Stimulated activated CD8-positive, alpha-beta memory T cell treated with anti-CD3 and anti-CD28 coated beads, Interleukin-15, amount 100 ng/mL, for 4 hours (primary cell): ENCODE measurements at places on chromosomes 1 and 21.

DNA sequence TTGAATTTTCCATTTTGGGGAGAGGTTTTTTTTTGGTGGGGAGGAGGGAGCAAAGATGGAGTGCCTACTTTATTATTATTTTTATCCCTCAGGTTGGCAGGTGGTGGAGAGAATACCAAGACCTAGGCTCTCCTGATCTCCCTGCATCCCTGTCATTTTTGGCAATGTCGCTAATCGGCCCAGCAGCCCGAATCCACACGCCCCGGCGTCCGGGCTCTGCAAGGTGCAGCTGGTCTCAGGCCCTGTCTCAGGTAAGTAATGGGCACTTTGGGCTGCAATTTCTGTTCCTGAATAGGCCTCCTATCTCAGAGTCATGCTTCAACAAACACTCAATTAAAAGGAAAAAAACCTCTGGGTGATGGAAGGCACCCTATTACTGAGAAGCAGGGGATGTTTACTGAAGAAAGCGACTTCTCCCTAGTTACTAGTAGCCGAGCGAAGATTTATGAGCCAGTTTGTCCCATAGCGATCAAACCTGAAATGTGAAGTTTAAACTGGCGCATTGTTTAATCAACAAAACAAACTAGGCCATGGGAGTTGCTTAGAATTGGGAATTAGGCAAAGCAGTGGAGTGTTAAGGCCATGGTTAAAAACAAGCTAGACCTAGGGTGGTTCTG is 137.8 kb downstream of the RWDD3 start:
- no peak for DNase-seq

GRCh38 chr1:68361346-68361910 is 88.3 kb downstream of the RPE65 start:
- DNase-seq: no peak

DNA sequence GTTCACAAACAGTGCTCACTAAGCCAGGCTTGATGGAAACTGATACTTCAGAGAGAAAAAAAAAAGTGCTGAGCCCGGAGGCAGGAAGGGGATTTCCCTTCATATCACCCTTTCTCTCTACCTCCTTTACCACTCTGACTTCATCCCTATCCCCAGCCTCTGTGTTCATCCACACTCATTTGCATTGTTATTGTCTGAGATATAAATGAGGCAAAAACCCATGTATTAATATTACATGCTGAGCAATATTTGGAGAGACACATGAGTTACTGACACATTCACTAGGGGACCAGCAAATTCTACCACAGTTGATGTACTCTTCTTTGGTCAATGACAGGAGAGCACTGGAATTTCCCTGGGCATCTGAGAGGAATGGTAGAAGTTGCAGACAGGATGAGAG is 175.8 kb downstream of the TNFSF18 start:
- DNase-seq: no peak

- DNase-seq: no peak
Observed at GRCh38 chr1:74363220-74363619, 128.0 kb downstream of the TNNI3K start.

DNA sequence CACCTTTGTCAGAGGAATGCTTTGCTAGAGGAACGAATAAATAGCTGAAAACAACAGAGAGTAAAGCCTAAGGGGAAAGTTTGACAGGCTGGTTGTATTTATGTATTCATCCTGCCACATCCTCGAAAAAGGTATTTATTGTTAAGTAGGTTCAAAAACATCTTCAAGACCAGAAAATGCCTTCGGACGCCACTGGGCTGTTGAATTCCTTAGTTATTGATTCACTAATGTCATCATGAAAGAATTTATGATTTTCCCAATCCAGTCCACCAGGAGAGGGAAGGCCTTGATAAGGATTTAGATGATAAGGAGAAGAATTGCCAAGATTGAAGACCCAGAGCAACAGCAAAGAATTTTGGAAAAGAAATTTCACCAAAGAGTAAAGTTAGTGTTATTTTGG is 35.2 kb upstream of the MAB21L3 start:
- DNase-seq: no peak

GRCh38 chr1:108811611-108812010 is 45.3 kb downstream of the AKNAD1 start:
- DNase-seq: no peak

- no peak for DNase-seq
Observed at GRCh38 chr1:162380061-162380846, 1.3 kb upstream of the C1orf226 start.

- no peak for DNase-seq
Observed at GRCh38 chr1:169572187-169572586, 14.1 kb downstream of the F5 start.

- DNase-seq: no peak
Observed at GRCh38 chr1:207203541-207203940, 99.5 kb downstream of the C4BPA start.

GRCh38 chr1:216686860-216687766 is 36.1 kb downstream of the ESRRG start:
- DNase-seq: no peak

GRCh38 chr1:88350648-88351047 is 333.4 kb upstream of the PKN2 start:
- no peak for DNase-seq

GRCh38 chr1:9960706-9961562 is 17.7 kb downstream of the NMNAT1 start:
- DNase-seq: no peak

GRCh38 chr1:97816927-97817326 is 103.9 kb downstream of the DPYD start:
- no peak for DNase-seq

- DNase-seq: no peak
Observed at GRCh38 chr1:31764312-31765040, at the start of gene ADGRB2. Gene ADGRB2 (minus strand): TSS chr1:31764340. CDS start chr1:31757221, 7,119 bp downstream.

- no peak for DNase-seq
Observed at GRCh38 chr21:44681152-44681551, 811 bp downstream of the KRTAP12-1 start.

GRCh38 chr1:23592209-23592892 is 33.0 kb upstream of the ID3 start:
- DNase-seq: no peak

GRCh38 chr1:9320520-9321479 is 28.1 kb downstream of the SPSB1 start:
- DNase-seq: no peak

DNA sequence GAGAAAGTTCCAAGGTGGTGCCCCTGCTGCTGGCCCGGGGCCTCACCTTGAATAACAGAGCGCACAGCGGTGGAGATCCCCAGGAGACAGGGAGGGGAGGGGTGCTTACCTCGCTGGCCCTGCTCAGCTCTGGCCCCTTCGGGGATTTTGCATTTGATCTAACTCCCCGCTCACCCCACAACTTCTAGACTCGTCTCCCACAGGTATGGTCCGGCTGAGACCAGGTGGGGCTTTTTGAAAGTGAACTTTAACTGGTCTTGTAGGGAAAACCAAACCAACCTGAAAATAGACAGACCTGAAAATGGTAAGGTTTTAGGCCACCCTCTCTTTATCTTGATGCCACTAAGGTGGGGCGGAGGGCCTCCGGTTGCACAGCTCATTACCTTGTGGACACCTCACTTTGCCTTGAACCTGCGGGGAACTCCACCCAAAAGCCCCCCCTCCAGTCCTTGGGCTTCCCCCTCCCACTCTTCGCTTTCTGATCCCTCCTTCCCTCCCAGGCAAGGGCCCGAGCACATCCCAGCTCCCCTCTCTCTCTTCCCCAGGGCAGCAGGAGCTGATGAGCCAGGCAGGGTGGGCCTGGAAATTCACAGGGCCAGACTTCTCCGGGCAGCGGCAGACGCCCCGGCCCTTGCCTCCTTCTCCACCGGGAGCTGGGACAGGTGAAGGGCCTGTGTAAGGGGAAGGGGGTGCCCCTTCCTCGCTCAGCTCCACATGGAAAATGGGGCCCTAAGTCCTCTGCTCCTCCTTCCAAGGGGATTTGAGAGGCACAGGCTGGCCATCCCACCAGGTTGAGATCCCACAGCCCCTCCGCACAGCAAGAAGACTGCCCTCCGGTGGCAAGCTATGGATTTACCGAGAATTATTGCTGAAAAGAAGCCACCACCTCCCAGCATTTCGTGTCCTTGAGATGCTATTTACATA is 16.1 kb downstream of the TNFRSF8 start:
- DNase-seq: no peak

DNA sequence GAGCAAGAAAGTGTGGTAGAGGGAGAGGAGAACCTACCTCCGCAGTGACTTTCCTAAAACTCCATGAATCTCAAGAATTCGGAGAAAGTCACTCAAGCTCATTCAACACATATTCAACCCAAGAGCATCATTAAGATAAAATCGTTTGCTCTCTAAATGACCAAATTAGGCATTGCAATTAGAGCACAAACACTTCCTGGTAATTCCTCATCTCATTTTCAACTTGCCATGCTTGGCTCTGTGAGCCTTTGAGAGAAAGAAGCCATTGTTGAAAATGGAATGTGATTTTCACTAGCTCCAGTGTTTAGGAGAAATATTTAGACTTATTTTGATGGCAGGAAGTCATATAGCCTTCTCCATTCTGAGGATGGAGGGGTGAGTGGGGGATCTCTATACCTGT is 52.5 kb downstream of the KAZN start:
- no peak for DNase-seq

GRCh38 chr21:36773117-36773516 is 74.2 kb downstream of the SIM2 start:
- DNase-seq: no peak

- DNase-seq: no peak
Observed at GRCh38 chr21:33901412-33902288, 14.0 kb downstream of the ATP5PO start.

- peak; percentile 92 for DNase-seq
Observed at GRCh38 chr1:24415334-24415909, at the start of gene NIPAL3. Gene NIPAL3 (plus strand): TSS chr1:24415802. CDS start chr1:24419548, 3,746 bp downstream.

DNA sequence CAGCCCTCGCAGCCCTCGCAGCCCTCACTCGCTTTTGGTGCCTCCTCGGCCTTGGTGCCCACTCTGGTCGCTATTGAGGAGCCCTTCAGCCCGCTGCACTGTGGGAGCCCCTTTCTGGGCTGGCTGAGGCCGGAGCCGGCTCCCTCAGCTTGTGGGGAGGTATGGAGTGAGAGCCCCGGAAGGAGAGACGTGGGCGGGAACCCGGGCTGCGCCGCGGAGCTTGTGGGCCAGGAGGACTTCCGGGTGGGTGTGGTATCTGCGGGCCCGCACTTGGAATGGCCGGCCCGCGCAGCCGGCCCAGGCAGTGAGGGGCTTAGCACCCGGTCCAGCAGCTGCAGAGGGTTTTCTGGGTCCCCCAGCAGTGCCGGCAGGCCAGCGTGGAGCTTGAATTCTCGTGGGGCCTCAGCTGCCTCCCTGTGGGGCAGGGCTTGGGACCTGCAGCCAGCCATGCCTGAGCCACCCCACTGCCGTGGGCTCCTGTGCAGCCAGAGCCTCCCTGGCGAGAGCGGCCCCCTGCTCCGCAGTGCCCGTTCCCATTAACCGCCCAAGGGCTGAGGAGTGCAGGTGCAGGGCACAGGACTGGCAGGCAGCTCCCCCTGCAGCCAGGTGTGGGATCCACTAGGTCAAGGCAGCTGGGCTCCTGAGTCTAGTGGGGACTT is 9.9 kb upstream of the CFHR2 start:
- no peak for DNase-seq

GRCh38 chr1:228321435-228321834 is 85.2 kb downstream of the TRIM11 start:
- DNase-seq: no peak

DNA sequence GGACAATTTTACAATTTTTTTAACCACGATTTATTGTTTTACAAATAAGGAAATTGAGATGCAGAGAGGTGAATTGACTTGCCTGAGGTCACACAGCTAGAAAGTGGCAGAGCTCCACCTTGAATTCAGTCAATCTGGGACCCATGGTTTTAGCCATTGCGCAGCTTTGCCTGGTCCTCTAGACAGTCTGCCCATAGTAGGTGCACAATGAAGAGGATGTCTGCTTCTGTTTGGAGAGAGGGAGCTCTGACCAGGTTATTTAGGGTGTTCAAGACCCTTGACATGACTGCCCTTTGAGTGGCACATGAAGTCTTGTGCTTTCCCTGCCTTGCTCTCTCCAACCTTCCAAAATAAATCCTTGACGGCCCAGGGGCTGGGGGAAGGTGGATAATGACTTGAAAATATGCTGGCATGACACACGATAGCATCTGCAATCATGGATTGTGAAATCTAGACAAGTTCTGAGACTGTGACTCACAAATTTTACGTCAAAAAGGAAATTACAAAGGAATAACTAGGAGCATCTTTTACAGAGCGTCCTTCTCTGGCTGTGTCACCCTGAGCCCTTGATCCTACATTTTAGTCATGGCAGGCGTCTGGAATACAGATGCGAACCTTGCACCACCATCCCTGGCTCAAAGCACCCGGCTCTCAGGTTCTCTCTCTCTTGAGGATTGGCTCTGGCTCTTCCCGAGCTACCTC is 26.2 kb upstream of the ID3 start:
- DNase-seq: no peak

DNA sequence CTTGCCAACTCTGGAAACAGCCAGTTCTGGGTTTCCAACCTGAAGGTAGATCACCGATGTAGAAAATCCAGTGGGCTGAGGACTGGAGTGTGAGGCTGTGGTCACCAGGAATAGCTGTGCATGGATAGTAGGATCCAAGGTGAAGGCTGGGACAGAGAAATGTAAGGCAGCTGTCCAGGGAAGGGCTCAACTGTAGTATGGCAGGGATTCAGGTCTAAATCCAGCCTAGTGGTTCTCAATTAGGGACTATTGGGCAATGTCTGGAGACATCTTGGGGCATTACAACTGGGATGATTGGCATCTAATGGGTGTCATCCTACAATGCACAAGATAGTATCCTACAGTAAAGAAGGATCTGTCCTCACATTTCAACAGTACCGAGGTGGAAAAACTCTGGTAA is 67.7 kb upstream of the RUNX1 start:
- DNase-seq: no peak

DNA sequence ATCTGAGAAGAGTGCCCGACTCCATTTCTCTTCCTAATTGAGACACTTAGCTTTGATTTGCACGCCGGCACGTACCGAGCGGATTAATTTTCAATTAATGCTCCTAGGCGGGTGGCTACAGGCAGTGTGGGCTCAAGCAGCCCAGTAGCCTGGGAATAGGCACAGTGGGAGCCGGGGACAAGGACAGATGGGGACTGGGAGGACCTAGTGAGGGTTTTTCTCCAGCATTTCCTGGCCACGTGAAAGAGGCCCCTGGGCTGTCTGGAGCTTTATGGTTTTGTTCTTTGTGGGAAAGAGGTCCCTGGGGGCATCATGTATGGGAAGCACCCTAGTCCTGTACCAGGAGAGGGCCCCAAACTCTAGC is 78.6 kb upstream of the CSF3R start:
- no peak for DNase-seq

GRCh38 chr1:228317411-228317828 is 89.2 kb downstream of the TRIM11 start:
- no peak for DNase-seq

GRCh38 chr1:7178336-7178735 is 393.1 kb downstream of the CAMTA1 start:
- no peak for DNase-seq
